ENCODE measurements at places on chromosomes 3 and 15.

- no peak for DNase-seq
These were observed 394.6 kb upstream of the TPM1 start for GRCh38 chr15:62647843-62648505.

DNA sequence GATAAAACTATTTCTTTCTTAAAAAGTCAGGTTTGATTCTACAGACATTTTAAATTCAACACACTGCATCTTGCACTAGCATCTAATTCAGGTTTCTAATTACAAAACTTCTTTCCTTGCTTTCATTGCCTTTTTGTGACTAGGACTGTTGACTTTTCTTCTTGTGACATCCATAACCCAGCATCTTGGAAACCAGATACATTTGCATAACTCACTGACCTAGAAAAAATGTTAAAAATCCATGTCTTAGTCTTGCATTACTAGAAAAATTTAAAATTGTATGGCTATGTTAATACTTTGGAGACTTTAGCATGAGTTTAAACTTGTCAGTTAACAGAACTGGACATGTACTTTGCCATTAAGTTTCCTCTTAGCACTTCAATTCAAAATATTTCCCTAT, 72.7 kb downstream of the DTWD1 start:
- no peak for DNase-seq

GRCh38 chr3:176755977-176756376, 441.3 kb downstream of the TBL1XR1 start:
- DNase-seq: no peak

- DNase-seq: no peak
These were observed 1.3 kb downstream of the ADAM10 start for GRCh38 chr15:58748040-58748851.

- no peak for DNase-seq
These were observed 8.6 kb downstream of the TM6SF1 start for GRCh38 chr15:83115831-83116565.

DNA sequence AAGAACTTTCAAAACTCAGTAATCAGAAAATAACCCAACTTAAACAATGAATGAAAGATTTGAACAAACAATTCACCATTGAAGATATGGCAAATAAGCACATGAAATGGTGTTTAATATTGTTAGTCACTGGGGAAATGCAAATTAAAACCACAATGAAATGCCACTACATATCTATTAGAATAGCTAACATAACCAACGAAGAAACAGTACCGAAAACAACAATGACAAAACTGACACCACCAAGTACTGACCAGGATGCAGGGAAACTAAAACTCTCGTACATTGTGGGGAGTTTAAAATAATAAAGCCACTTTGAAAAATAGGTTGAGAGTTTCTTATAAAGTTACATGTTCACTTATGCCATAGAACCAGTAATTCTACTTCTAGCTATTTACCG, 69.1 kb downstream of the KBTBD8 start:
- no peak for DNase-seq

GRCh38 chr3:18284716-18285115, 140.4 kb downstream of the SATB1 start:
- DNase-seq: no peak

DNA sequence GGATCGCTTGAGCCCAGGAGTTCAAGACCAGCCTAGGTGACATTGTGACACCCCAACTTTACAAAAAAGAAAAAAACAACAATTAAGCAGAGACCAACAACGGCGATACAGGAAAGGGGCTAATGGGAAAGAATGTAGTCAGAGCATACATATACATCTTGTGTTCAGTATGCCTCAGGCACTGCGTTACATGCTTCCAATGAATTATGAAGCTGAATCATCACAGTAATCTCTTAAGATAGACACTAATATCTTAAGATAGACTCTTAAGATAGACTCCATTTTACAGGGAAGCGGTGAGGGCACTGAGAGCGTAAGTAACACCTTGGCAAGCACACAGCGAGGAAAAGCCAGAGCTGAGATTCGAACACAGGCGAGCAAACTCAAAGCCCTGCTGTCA, 6.1 kb upstream of the LDHAL6B start:
- no peak for DNase-seq

DNA sequence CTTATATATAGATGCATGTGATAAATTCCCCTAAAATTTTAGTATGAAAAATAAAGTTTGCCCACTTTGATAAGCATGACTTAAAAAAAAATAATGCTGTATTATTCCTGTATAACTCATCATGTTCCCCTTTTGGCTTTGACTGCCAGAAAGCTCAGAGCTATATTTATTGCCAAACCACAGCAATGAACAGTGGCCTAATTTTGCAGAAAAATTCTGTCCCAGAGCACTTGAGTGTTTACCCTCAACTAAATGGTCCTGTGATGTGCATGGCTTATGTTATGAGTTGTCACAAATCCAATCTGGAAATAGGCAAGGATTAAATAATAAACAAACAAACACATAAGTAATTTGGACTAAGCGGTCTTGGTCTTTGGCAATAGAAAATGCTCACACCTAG, 276.7 kb downstream of the SLC9A9 start:
- DNase-seq: no peak

- DNase-seq: no peak
These were observed 5.2 kb downstream of the GOLGA8B start for GRCh38 chr15:34578283-34578674.

DNA sequence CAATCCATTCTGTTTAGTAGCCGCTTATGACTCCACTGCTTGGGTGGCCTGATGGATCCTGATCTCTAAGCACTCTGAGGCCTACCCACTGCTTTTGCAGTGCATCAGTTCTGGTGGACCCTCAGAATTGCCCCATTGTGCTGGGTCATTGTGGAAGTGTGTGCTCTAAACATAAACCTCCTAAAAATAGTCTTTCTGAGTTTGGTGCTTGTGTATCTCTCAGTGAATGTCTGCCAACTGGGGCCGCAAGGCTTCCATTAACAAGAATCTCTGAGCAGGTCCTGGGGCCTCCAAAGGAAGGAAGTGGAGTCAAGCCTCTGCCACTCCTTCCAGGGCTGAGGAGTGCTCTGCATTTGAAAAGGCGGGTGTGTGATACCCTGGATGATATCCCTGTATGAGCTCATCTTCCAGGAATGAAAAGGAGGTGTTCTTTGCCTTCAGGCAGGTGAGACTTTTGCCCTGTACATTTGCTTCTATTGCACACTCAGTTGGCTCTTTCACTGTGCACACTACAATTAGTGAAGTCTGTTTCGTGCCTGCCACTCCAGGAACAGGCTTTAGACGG, 80.0 kb upstream of the CACNA2D3 start:
- DNase-seq: no peak

DNA sequence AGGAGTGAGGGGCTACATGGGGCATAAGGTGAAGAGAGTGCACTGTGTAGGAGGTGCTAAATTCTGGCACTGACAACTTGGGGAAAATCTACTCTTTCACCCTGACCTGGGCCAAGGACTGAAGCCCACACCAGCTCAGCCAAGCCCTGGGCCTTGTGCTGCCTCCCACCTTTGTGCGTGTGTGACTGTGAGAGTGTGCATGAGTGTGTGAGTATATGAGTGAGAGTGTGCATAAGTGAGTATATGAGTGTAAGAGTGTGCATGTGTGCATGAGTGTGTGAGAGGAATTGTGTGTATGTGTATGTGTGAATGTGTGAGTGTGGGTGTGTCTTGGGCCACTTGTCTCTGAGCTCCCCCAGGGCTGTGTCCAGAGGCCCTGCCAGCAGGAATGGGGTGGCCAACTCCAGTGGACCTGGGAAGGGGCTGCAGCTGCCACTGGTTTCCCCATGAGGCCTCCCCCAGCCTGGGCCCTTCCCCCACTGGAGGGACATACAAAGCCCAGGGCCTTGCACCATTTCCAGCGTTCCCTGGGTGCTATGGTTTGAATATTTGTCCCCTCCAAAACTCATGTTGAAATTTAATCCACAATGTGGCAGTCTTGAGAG, 15.2 kb downstream of the C3orf22 start:
- DNase-seq: no peak

- DNase-seq: no peak
These were observed 649.2 kb downstream of the TUSC7 start for GRCh38 chr3:117358717-117359314.

DNA sequence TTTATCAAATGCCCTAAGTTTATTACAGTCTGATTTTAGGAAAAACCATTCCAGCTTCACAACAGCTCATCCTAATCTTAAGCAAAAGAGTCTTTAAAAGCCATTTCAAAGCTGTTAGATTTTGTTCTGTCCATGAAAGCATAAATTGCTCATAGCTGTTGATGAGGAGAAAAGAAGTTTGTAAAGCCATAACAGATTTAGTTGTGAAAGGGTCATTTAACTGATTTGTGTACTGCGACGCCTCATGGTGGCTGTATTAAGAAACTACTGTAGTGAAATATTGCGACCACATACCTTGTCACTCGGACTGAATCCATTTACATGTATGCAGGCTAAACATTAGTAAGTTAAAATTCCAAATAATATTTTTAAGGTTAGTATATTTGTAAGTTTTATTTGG, 20.9 kb downstream of the BBX start:
- no peak for DNase-seq

- no peak for DNase-seq
These were observed 108.1 kb downstream of the PLOD2 start for GRCh38 chr3:146052791-146053310.

DNA sequence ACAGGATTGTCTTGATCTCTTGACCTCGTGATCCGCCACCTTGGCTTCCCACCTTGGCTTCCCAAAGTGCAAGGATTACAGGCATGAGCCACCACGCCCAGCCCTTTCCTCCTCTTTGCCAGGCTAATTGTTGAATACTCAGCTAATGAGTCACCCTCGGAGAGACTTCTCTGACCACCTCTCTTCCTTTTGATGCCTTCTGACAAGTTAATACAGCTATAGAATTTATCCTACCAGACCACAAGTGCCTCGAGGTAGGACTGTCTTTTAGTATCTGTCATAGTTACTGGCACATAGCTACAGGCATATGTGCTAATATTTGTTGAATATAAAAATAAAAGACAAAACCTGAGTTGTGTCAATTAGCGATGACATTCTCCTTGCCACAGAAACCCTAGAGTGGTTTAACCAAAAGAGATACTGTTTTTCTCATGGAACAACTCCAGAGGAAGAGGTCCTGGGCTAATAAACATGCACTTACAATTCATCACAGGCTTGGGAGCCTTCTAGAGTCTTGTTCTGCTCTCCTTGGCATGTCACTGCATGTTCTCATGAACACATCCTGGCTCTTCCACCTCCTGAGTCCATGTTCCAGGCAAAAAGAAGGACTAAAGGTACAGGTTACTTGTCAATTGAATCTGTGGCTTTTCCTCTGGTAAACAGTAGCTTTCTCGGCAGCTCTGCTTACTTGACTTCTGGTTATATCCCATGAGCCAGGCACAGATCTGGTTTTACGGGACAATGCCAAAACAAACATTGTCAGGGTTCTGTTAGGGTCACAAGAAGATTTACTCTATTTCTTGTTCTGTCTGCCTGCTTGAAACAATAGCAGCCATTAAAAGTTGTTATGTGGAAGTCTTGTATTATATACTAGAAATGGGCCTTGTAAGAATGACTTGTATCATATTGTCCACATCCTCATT, 332.3 kb downstream of the THSD4 start:
- DNase-seq: peak; percentile 60

DNA sequence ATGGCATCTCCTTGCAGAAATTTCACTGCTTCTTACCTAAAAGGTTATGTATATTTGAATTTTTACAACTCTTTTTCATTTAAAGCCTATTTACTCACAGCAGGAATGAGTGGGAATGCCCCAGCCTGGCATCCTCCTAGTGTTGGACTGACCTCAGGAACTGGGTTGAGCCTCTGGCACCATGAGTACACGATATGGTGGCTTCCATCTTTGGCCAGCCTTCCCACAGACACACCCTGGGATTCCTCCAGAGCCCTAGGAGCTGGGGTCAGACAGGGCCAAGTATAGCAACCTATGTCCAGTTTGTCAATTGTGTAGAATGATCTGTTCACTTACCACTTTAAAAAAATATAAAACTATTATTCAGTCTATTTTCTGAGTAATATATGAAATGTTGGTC, 57.2 kb upstream of the HEG1 start:
- no peak for DNase-seq
